RPMI7951 (cell line): ENCODE measurements at places on chromosomes 3 and 15. TPM values are rescaled to one million over a fixed set of nuclear protein-coding genes. Genes with fewer than 3 reads are reported as not detected.
A peak's percentile ranks its signal among the peaks of the same experiment; 100 is the strongest.

Gene ANO10
- total RNA-seq = 29.8 and 33.3 TPM in 2 replicates

- no peak for DNase-seq
Measured at GRCh38 chr3:14397531-14397930, 4.9 kb upstream of the SLC6A6 start.

Gene FXR1
- 122 and 167 TPM in 2 replicates for total RNA-seq

Gene SORD
- total RNA-seq = 29.4 and 33.1 TPM in 2 replicates

Gene PDZRN3
- total RNA-seq = 3.5 and 3.8 TPM in 2 replicates

Gene PPP1R14D
- not detected in 2 replicates for total RNA-seq

GRCh38 chr3:41188306-41188705 lies 11.0 kb upstream of the CTNNB1 start:
- DNase-seq = peak; percentile 21

GRCh38 chr3:46542801-46543201 lies 23.3 kb downstream of the LRRC2 start:
- no peak for DNase-seq

- DNase-seq = no peak
Measured at GRCh38 chr3:138432576-138433240, 1.7 kb upstream of the ESYT3 start.
